ENCODE measurements at places on chromosomes 12 and 14. TPM values are rescaled to one million over a fixed set of nuclear protein-coding genes. Genes with fewer than 3 reads are reported as not detected.

Gene TAS2R19
- total RNA-seq: 5.3 TPM

Gene POTEM
- total RNA-seq: not detected

Gene CLEC6A
- total RNA-seq: not detected

Gene PHETA1
- total RNA-seq: 4.1 TPM

Gene TMPRSS12
- total RNA-seq: not detected

All from fibroblast of lung (primary cell).